ENCODE measurements at places on chromosomes 7 and 10.

- DNase-seq = no peak
Measured at GRCh38 chr7:22140578-22140977, 194.9 kb upstream of the CDCA7L start.

DNA sequence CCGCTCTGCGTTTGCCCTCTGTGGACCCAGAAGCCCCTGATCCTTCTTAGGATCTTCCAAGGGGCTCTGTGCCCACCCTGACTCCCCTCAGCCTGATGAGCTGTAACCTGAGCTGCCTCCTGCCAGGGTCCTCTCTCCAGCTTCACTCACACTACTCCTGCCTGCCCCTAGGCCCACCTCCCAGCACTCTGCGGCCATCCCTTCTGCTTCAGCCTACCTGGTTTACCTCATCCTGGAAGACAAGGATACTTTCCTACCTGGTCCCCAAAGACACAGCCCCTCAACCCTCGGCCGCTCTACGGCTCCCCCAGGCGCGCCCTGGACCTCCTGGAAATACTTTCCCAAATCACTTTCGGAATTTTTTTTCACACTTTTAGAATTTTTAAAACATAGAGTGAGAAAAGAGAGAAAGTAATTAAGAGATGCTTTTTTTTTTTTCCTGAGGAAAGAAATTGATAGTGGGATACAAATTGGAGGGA lies 6.4 kb upstream of the ZNF862 start:
- no peak for DNase-seq

- DNase-seq = no peak
Measured at GRCh38 chr10:59954296-59954695, 47.9 kb upstream of the CCDC6 start.

- no peak for DNase-seq
Measured at GRCh38 chr10:61830072-61830845, 71.2 kb upstream of the ARID5B start.

GRCh38 chr7:35546691-35547429 lies 148.1 kb downstream of the HERPUD2 start:
- DNase-seq = no peak

GRCh38 chr10:9211228-9211627 lies 1156.7 kb downstream of the GATA3 start:
- DNase-seq = no peak

DNA sequence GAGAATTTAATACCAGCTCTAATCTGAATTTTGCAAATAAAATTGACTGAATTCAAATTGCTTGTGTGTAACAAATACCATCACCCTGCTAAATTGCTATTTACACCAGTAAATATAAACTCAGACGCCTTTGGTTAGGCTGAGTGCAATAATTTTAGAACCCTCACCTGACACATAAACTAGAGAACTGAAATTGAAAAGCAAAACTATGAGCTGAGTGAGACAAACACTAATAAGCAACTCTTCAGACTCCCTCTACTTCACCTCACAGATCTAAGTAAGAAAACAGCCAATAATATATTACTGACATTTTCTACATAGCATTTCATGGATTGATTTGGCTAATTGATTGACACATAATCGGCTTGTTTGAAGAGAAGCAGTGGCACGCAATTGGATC lies 621.2 kb downstream of the REEP3 start:
- no peak for DNase-seq

GRCh38 chr7:37259319-37259821 lies 189.3 kb downstream of the ELMO1 start:
- DNase-seq = no peak

GRCh38 chr7:12569673-12570072 lies 847 bp upstream of the SCIN start:
- DNase-seq = no peak

DNA sequence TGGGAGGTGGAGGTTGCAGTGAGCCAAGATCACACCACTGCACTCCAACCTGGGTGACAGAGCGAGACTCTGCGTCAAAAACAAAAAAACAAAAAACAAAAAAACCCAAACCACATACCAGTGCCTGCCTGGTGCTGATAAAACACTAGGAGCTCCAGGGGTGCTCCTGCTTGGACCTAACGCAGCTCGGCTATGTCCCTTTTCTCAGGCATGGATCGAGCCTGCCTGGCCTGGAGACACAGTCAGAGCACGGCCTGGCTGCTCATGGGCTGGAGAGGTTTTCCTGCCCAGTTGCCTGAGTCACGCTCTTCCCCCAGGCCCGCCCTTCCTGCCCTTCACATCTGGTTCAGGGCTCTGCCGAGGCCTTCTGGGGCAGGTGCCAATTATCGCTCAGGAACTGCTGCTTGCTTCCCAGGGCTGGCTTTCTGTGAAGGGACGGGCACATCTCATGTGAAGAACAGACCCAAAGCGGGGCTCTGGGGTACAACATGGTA lies 12.6 kb upstream of the NPFFR1 start:
- DNase-seq = no peak

- DNase-seq = no peak
Measured at GRCh38 chr7:47043304-47043703, 538.6 kb downstream of the TNS3 start.

- no peak for DNase-seq
Measured at GRCh38 chr10:128275388-128276177, 149.4 kb upstream of the MKI67 start.
